ENCODE measurements at places on chromosomes 2 and 18. TPM values are rescaled to one million over a fixed set of nuclear protein-coding genes. Genes with fewer than 3 reads are reported as not detected.

DNA sequence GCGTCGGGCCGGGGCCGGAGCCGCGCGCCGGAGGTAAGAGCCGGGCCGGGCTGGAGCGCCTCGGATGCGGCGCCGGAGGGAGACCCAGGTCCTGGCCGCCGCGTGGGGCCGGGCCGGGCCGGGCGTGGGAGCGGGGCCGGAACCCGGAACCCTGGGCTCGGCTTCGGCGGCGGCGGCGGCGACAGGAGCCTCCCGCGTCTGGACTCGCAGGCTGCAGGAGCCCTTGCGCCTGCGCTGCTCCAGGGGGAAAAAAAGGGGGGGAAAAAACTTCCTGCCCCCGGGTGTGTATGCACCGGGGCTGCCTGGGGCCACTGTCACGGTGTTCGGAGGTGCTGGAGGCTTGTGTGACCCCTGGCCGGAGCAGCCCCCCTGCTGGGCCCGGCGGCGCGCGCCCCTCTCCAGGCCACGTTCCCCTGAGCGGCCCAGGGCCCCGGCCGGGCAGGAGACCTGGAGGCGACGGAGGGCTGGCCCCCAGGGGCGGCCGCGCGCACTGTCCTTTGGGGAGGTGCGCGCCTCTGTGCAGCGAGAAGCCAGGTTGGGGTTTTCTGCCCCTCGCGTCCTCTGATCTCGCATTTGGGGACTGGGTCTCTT lies 864 bp downstream of the KLHL29 start:
- no peak for DNase-seq

DNA sequence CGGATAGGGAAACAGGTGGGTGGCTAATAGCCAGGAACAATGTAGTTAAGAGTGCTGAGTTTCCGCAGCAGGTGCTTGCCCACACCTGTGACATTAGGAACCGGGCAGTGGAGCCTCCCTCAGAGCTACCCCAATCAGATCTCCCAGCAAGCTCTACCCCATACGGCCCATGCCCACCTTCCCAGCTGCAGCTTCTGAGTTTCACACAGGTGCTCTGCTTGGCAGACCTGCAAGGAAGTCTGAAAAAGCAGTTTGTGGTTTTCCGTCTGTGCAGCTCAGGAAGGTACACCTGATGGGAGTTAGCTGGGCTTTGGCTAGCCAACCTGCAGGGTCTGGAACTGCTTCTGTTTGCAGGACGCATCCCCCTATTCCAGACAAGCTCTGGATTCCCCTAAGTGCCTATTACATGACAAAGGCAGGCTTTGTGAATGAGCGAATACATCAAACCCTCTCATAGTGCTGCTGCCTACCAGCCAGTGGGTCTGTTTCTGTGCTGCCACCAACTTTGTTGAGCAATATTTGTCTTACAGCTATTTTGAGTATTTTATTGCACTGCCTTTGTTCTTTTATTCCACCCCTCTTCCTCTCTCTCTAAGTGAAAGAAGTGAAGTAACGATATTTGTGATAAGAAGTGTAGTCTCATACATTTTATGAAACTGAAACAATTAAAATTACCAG lies 24.7 kb upstream of the CEP68 start:
- DNase-seq, result no peak

Gene EGR4
- total RNA-seq, result not detected

Gene SPOPL
- total RNA-seq, result 24.7 TPM

- DNase-seq, result no peak
Measured at GRCh38 chr18:38368886-38369285, 803.3 kb upstream of the CELF4 start.

Gene PID1
- total RNA-seq, result 47.8 TPM

GRCh38 chr2:171703574-171704347 lies 16.5 kb downstream of the DYNC1I2 start:
- DNase-seq, result no peak

DNA sequence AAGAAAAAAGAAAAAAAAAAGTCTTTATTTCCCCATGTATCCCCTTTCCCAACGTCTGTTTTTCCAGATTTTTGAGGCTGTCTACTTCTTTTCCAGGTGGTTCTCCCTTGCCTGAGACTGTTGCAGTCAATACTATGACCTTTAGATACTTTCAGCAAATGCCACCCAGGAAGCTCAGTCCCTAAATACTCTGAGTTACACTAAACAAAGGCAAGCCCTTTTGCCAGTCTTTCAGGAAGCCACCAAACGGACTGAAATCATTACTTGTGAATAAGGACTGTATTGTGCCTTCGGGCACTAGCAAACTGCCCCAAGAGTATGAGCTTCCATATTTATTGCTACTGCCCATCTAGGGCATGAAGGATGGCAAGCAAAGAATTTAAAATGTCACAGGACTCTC lies 621.3 kb downstream of the SUCLG1 start:
- no peak for DNase-seq

- no peak for DNase-seq
Measured at GRCh38 chr18:73684647-73685046, 463.0 kb downstream of the FBXO15 start.

Gene MYO5B
- 25.5 TPM for total RNA-seq

- DNase-seq, result no peak
Measured at GRCh38 chr2:226030369-226030768, 630.9 kb downstream of the NYAP2 start.

DNA sequence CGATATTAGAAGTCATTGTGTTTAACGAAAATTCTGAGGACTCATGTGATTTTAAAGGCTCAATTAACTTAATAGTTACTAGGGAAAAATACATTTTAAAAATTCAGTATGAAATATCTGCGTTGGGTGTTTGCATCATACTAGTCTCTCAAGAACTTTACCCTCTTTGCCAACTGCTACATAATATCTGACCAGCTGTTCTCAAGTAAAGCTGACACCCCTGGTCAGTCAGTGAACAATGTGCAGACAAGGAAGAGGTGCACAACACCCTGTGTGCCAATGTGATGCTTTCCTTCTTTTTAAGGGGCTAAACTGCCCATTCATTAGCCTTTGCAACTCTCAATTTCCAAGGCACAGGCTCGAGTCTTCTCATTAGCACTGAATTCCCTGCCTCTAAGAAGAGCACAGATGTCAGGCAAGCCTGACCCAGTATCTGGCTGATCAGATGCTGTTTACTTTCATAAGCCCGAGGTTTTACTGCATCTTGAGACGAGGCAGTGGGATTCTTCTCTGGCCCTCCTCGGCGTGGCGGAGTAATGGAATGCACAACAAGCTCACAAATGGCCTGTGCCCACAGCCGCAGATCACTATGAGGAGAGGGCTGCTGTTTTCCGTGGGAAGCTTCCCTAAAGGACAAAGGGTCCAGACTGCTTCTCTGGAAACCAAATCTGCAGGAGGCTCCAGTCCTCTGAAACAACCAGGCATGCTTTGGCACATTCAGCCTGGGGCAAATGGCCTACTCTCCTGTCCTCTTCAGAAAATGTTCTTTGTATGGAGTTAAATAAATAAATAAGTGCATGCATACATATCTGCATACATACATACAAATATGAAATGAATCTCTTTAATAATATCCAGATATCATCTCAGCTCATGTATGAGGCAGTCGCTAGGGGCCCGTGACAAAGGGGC lies 240.3 kb downstream of the ZNF521 start:
- no peak for DNase-seq

- DNase-seq, result no peak
Measured at GRCh38 chr2:239315308-239315707, 85.5 kb downstream of the HDAC4 start.

GRCh38 chr2:128302011-128302743 lies 16.5 kb downstream of the HS6ST1 start:
- DNase-seq, result peak; percentile 39

DNA sequence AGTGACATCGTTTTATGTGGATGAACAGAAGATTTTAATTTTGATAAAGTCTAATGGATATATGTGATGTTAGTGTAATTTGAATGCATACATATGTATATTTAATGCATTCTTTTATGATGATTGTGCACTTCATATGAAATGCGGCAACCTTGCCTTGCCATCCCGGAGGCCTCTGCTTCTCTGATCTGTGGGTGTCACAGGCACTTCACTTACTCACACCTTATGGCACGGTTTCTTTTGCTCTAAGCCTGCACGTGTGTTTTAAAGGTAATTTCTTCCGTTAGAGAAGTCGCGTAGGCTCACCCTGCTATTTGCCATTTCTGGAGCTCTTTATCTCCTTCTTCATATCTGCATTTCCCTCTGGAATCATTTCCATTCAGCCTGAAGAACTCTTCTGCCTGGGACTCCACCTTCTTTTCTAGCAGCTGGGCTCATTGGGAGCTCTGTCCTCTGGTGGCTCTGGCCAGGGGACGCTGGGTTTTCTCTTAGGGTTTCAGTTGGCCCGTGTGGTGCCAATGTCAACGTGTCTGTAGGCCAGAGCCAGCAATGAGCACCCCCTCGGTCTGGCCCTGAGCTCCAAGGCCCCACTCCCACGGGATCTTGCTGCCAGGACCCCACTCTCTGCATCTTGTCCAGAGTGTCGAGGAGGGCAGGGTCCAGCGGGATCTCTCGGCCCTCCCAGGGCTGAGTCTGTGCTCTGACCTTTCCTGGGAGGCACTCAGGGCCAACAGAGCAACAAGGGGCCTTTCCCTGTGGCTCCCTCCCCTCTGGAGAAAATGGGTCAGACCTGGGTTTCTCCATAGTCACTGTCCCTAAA lies 97.3 kb downstream of the RTP5 start:
- DNase-seq, result no peak

Gene COBLL1
- total RNA-seq, result 74.8 TPM

GRCh38 chr18:56139792-56140254 lies 498.6 kb downstream of the TXNL1 start:
- no peak for DNase-seq

GRCh38 chr2:222960126-222960525 lies 91.9 kb upstream of the KCNE4 start:
- DNase-seq, result no peak

All from left lung (tissue), 14 donors.